ENCODE measurements at places on chromosomes 12 and 14.

- H3K4me1 ChIP-seq, result peaks cover 56% of the 10 kb centered on the region
- peak overlapping the region; percentile 8 for H3K27ac ChIP-seq
- no peak for DNase-seq
- H3K27me3 ChIP-seq, result no peaks in the 10 kb centered on the region
- H3K4me3 ChIP-seq, result no peak overlapping the region
Observed at GRCh38 chr12:27553941-27554340, 29.9 kb downstream of the PPFIBP1 start.

GRCh38 chr12:69508091-69508490 lies 37.9 kb downstream of the FRS2 start:
- H3K36me3 ChIP-seq, result no peaks in the 10 kb centered on the region
- no peak for DNase-seq
- no peak overlapping the region for H3K4me3 ChIP-seq
- H3K4me1 ChIP-seq, result peaks cover 77% of the 10 kb centered on the region
- H3K27me3 ChIP-seq, result no peaks in the 10 kb centered on the region

DNA sequence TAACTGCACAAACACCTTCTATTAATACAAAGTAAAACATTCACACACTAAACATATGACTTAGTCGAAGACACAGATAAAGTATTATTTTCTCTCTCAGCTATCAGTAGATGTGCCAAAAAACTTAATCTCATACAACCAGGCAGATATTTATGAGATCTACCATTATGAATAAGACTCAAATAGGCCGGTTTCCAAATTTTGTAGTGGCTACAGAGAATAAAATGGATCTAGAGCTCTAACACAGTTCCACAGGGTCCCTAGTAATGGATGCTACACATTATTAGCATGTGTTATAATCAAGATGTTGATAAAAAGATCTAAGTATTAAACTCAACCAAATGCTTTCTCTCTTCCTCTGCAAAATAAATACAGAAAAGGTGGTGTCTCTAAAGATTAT lies 10.4 kb downstream of the SAV1 start:
- no peaks in the 10 kb centered on the region for H3K27me3 ChIP-seq
- H3K4me1 ChIP-seq, result peaks cover 23% of the 10 kb centered on the region
- no peak overlapping the region for H3K4me3 ChIP-seq

DNA sequence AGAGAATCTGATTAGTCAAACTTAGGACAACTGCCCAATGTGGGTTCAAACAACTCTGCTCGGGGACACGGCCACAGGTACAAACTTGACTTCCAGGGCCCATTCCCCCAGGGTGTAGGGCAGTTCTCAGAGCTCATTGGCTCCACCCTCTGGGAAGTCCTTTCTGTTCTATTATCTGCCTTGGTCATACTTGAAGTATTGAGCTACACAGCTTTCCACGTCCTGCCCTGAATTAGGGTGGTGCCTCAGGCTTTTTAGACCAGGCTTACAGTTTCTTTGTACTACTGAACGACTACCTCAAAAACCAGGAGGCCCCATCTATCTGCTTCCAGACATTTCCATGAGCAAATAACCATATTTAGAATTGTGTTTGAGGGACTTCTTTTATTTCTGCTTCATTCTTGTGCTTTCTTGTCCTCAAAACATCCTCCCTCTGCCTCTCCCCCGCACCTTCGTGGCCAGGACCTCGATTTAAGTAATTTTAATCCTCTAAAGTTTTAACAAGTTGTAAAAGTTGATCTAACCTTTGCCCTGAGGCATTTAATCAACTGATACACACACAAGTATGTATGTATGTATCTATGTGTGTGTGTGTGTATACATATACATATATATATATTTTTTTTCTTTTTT lies 281.7 kb upstream of the AMIGO2 start:
- peak; percentile 6 for DNase-seq
- H3K36me3 ChIP-seq, result no peaks in the 10 kb centered on the region
- H3K4me1 ChIP-seq, result no peaks in the 10 kb centered on the region
- H3K27me3 ChIP-seq, result no peaks in the 10 kb centered on the region
- no peak overlapping the region for H3K4me3 ChIP-seq
- H3K27ac ChIP-seq, result peak overlapping the region; percentile 35

GRCh38 chr12:42857106-42857505 lies 267.6 kb upstream of the PRICKLE1 start:
- no peaks in the 10 kb centered on the region for H3K36me3 ChIP-seq
- DNase-seq, result no peak
- no peaks in the 10 kb centered on the region for H3K27me3 ChIP-seq
- H3K27ac ChIP-seq, result no peak overlapping the region

- no peaks in the 10 kb centered on the region for H3K4me1 ChIP-seq
- no peak overlapping the region for H3K27ac ChIP-seq
- no peak for DNase-seq
- H3K27me3 ChIP-seq, result no peaks in the 10 kb centered on the region
Observed at GRCh38 chr12:14931791-14932560, 6.4 kb downstream of the ERP27 start.

All from adrenal gland (tissue), 19 donors.